RKO (cell line): ENCODE measurements at places on chromosomes 12 and 14.

- DNase-seq: peak; percentile 14
Observed at GRCh38 chr12:14273913-14274311, 91.6 kb upstream of the ATF7IP start.

- peak; percentile 64 for DNase-seq
Observed at GRCh38 chr12:66269757-66270383, 32.4 kb upstream of the HELB start.

DNA sequence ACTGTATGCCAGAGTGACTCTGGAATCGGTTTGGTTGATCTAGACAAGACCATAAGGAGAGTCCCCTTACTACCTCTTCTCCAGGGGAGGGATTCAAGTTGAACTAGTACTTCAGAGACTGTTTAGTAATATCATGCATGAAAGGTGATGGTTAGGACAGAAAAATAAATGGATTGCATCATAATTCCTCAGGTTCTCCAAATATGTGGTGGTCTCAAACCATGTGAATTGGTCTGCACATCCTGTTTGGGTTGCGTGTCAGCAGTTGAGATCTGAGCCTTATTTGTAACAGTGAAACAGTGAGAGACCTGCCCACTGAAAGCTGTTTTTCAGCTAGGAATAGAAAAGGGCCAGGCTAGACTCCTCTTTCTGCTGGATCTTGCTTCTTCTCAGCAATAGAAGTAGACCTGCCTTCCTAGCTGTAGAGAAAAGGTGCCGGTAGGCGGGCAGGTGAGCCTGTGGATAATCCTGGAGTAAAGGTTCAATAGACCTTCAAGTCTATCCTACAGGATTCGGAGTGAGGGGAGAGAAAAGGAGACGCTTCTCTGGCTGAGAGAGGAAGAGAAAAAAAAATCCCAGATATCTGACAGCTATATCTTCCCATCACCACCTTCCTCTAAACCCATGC lies 258.5 kb upstream of the E2F7 start:
- DNase-seq: no peak

GRCh38 chr12:7434670-7435069 lies 9.3 kb downstream of the CD163L1 start:
- no peak for DNase-seq

DNA sequence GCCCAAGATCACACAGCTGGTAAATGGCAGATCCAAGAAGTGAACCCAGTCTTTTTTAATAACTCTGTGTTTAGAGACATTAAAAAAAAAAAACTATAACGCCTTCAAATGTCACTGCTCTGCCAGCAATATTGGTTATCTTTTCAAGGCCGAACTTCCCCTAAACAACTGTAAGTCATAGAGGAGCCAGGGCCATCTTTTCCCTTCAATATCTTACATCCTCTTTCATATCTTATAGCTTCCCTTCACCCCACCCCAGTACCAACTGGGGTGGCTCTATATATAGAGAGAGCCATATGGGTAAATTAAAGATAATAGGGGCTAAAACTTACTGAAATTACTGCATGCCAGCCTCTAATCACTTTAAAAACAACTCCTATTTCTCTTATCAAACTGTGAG lies 100.2 kb downstream of the STAB2 start:
- DNase-seq: no peak

- DNase-seq: no peak
Observed at GRCh38 chr12:108653082-108653516, 19.4 kb upstream of the SELPLG start.

DNA sequence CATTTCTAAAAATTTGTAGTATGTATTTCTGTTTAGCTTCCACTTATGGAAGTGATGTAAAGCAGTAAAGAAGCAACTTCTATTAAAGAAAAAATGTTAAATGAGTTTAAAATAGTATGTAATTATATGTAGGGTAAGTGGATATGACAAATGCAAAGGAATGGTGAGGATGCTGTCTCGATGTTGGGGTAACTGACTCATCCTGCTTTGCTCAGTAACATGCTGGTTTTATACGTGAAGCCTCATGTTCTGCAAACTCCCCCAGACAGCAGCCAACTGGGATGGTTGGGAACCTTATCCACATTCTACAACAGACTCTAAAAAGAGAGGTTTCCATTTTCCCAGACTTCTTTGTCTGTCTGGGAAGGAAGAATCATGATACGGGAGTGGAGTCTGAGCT lies 1006.4 kb upstream of the TMEM132C start:
- no peak for DNase-seq

DNA sequence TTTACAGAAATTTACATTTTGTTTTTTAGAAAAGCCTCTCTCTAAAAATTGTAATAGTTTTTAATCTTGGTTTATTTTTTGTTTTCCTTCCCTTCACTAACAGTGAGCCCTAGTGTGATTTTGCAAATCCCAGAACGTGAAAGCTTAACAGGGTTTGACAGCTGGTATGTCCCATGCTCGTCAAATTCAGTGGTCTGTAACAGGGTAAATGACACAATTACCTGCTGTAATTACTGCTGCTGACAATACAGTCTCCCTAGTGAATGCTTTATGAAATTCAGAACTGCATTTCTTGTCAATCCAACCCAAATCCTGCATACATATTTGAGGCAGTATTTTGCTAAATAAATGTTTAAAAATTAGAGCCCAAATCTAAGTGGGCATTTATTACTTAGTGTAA lies 249.2 kb downstream of the NELL2 start:
- DNase-seq: no peak

- DNase-seq: no peak
Observed at GRCh38 chr14:102200690-102201352, 61.1 kb downstream of the WDR20 start.

DNA sequence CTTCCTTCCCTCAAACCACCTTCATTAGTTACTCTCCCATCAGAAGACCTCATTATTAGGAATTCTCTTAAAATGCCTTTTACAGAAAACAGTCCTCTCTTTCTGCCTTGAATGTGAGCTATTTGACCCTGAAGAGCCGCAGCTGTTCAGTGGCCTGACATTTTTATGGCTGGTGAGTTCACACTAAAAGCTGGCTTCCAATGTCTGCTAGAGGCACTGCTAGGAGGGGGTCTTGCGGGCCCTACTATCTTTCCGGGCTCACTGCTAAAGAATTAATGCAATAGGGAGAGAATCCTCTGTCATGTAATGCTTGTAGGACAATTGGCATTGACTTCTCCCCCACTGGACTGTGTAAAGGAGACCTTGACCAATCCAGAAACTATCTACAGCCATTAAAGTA lies 87.7 kb downstream of the GPR135 start:
- no peak for DNase-seq

- no peak for DNase-seq
Observed at GRCh38 chr14:79583738-79584408, 627.4 kb downstream of the DIO2 start.

DNA sequence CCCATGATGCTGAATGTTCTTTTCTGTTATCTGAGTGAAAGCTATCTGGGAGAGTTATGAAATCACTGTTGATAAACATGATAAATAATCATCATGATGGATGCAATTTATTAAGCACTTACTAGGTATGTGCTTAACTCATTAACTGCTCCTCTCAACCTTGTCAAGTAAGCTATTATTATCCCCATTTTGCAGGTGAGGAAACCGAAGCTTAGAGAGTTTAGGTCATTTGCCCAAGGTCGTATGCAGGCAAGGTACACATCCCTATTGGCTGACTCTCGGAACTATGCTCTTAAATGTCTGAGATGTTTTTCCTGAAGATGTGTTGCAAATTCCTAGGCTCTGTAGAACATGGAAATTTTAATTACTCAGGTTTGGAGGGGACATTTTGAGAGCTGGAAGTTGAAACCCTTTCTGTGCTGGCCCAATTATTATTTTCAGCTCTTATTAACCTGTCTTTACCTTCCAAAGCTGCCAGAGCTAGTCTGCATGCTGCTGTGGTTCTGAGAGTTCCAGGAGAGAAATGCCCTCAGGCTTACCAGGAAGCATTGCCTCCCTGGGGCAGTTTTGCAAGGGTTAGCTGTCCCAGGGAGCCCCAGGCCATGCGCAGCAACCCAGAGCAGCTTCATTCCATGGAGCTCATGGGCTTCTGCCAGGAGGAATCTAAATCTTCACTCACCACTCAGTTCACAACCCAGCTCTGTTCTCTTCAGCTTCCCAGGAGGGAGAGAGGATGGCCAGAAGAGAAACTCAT lies 55.6 kb upstream of the OAS1 start:
- DNase-seq: no peak

DNA sequence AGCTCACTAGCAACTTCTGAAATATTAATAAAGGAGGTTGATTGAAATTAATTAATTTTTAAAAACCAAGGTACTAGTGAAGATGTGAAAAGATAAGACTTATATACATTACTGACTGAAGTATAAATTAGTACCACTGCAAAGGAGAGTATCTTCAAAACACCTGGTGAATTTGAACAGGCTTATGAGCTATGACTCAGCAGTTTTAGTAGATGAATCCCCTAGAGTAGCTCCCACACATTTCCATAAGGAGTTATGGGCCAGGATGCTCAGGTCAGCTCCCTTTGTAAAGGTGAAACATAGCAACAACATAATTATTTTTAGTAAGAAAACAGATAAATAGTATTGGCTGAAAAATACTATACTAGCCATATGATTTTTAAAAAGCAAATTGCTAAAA lies 218.6 kb downstream of the SYT1 start:
- DNase-seq: no peak

DNA sequence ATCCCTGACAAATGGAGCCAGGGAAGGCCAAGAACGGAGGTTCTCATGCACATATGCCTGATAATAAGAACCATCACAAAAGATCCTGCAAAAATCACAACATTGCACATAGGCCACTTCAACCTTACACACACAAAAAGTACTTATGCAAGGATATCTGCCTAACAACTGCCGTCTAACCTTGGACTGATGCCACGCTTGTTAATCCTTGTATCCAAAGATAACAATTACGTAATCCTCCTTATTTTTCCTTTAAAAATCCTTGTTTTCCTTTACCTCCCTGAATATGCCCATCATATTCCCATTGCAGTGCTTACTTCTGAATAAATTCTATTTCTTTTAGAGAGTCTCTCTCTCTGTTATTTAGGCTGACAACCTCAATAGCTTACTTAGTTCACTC lies 59.5 kb downstream of the TMEM116 start:
- DNase-seq: no peak

- DNase-seq: no peak
Observed at GRCh38 chr12:51183816-51184215, 10.9 kb upstream of the TFCP2 start.

DNA sequence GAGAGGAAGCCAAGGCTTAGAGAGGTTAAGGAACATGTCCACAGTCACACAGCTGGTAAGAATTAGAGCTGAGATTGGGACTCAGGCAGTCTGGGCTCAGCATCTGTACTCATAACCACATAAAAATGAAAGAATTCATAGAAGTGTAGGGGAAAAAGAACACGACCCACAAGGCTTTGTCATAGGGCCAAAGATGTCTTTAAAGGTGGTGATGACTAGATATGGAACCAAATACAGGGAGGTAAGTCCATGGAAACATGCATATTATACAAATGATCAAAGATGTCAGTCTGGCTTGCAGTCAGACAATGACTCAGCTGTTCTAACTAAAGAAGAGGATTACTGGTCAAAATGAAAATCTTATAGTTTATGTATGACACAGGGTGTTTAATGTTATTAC lies 7.2 kb upstream of the SSPN start:
- DNase-seq: no peak

DNA sequence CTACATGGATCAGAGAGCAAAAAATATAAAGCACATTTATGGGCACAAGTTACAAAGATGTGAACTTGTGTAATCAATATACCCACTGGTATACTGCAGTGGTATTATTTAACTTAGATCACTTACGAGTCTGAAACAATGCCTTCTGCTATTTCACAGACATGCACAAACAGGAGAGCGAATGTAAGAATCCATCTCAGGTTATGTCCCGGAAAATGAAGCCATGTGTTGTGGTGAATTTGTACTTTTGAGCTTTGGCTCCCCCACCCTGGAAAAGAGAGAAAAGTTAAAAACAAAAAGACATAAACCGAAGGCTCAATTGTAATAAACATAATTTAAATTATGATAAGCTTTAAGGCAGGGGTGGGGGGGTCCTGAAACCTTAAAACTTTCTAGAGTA lies 7.6 kb downstream of the ABCC9 start:
- DNase-seq: no peak

DNA sequence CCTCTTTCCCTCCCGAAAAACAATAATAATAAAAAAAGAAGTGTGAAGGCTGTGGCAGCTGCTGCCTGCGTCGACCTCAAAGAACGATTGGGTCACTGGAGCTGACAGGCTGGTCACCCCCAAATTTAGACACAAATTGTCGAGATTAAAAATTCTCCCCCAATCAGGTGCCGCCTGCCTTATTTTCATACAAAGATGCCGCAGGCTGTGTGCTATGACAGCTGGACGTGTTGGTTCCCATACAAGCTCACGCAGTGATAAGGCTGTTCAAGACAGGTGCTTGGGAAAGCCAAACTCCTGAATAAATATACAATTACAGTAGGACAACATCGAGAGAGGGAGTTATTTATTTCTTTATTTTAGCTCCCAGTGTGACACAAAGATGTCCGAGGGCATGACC lies 1041.8 kb downstream of the VRK1 start:
- DNase-seq: no peak

DNA sequence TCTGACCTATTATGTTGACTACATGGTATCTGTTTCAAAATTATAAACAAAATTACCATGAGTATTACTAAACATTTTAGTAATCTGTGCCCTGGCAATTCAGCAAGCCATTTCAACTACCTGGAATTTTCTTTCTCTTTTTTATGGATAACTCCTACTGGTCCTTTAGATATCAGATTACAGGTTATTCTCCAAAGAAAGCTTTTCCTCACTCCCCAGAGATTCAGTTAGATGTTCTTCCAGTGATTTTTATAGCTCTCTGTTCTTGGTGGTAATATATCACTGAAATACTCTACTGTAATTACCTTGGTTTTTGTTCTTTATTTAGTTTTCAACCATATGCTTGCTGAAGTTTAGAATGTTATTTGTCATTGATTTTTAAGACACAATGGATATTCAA lies 930.2 kb upstream of the FOXG1 start:
- DNase-seq: no peak

- DNase-seq: no peak
Observed at GRCh38 chr12:13074396-13075117, 28.9 kb downstream of the GSG1 start.

GRCh38 chr14:105733081-105734065 lies 207.0 kb downstream of the TMEM121 start:
- no peak for DNase-seq

- DNase-seq: no peak
Observed at GRCh38 chr12:27555361-27555760, 31.4 kb downstream of the PPFIBP1 start.

- no peak for DNase-seq
Observed at GRCh38 chr14:30420515-30420914, 138.4 kb upstream of the G2E3 start.

- no peak for DNase-seq
Observed at GRCh38 chr12:124653169-124653931, 85.9 kb upstream of the NCOR2 start.
